Naive thymus-derived CD4-positive, alpha-beta T cell (primary cell): ENCODE measurements at places on chromosomes 1 and 21.
A peak's percentile ranks its signal among the peaks of the same experiment; 100 is the strongest.

GRCh38 chr1:173042806-173043205 is 7.9 kb downstream of the TNFSF18 start:
- DNase-seq = no peak

DNA sequence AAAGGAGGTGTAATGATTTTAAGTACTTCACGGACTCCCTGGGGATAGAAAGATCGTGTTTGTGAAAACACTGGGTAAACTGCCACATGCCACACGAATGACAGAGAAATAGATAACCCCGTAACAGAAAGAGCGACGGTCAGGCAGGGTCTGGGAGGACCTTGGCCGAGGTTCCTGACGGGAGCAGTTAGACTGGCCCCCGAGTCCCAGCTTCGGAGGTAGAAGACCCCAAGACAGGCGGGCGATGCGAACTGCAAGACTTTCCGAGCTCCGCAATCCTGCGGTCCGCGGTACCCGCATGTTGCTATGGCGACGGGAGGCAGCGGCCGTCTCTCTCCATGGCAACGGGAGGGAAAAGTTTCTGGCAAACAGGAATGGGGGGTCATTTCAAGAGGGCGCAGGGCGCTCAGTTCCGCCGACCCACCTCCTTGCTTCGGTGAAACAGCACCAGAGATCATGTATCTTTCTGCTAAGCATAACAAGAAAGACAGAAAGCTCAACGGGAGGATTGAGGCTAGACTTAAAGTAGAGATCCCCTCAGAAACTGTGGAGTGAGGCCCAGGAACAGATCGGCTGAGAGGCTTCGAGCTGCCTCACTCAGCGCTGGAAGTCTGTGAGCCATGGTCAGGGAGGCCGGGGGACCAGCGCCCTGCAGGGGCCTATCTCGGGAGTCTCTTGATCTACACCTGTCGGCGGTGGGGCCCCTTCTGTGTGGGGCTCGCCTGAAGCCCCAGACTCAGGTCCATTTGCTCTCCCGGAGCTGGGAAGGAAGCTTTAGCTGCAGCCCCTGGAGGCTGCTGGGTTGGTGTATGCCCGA is 685 bp upstream of the SYT6 start:
- DNase-seq = no peak

- no peak for DNase-seq
Observed at GRCh38 chr1:209375097-209375496, 208.4 kb upstream of the CAMK1G start.

- no peak for DNase-seq
Observed at GRCh38 chr1:116292929-116293725, 79.9 kb upstream of the ATP1A1 start.

DNA sequence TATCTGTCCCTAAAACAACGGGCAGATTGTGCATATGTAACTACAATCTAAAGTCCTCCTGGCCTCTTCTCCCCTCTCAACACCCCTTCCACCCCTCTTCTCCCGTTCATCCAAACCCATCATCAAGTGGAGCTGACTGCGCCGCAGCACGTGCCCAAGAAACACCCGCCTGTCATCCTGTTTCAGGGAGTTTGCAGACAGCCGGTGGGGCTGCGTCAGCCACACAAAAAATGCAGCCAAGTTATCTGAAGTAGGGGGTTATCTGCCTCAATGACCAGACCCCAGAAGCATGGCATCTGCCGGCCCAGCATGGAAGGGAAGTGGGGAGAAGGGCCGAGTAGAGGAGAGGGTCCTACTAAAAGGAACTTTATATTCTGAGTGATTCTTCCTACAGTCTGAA is 49.0 kb downstream of the GPR161 start:
- no peak for DNase-seq

DNA sequence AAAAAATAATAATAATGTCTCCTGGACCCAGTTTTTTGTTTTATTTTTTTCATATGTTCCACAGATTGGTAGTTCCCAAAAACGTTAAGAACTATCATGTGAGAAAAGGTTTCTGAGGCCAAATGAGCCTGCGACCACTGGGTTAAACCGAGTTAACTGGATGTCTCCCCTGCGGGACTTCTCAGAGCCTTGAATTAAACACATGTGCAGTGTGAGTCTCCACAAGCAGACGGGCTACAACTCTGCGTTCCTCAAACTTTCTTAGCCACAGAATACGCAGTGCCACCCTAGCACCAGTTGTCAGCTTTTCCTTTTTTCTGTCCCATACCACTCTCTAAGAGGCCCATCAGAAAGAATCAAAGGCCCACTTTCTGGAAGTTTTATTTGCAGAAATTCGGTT is 97.9 kb downstream of the LACTBL1 start:
- no peak for DNase-seq

DNA sequence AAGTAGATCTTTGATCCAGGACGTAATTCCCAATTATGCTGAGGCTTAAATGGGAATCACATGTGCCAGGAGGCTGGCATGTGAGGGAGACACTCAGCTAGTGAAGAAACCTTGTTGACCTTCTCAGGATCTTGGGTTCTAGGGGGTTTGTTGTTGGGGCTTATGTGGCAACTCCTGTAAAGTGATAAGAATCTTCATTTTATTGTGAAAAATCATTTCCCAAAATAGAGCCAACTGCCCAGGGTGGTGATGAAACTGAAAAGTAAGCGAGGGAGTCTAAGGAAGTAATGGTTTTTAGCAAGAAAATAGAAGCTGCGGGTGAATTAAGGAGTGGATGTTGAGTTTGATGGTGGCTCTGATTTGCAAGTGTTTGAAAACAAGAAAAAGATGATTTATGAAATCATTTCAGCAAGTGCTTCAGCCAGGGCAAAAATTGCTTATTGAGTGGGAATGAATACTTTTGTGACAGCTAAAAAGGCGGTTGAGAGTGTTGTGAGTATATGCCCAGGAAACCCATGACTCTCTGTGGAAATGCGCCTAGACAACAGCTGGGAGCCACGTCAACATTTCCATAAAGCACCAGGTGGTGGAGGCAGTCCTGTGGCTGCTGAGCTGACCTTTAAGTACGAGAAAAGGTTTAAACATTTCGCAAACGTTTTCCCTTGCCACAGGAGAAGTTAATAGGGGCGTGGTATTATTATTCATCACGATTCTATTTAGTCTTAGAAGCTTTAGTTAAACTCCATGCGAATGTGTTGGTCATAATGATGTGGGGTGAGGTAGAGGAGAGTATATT is 102.7 kb downstream of the HMGB4 start:
- no peak for DNase-seq

DNA sequence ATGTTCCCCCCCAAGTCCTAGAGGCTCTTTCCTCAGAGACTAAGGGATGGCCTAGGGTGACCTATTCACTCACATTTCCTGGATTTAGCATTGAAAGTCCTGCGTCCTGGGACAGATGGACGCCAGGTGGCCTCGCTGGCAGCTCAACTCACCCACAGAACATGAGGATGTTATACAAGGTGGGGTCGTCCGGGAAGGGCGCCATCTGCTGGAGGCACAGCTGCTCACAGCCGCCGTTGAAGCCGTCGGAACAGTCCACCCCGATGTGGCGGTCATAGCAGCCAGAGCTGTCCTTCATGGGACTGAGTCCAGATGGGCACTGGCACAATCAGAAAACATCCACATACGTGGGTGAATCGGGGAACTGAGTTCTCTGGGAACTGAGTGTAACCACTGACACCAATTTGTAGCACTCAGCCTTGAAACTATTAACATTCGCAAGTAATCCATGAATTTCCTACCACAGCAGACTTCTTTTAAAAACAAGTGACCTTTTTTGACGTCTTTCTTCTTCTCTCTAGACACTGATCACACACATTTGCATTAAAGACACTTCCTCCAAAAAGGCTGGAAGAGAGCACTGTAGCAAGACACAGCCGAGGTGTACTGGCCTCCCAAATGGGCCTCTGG is 215.4 kb downstream of the ASTN1 start:
- DNase-seq = no peak

GRCh38 chr21:46126309-46127238 is 28.7 kb downstream of the COL6A2 start:
- DNase-seq = no peak

DNA sequence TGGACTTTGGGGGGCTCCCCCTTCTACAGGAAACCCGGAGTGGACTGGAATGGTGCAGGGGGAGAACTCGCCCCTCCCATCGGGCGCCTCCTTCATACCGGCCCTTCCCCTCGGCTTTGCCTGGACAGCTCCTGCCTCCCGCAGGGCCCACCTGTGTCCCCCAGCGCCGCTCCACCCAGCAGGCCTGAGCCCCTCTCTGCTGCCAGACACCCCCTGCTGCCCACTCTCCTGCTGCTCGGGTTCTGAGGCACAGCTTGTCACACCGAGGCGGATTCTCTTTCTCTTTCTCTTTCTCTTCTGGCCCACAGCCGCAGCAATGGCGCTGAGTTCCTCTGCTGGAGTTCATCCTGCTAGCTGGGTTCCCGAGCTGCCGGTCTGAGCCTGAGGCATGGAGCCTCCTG is at the start of gene TNFRSF14:
Gene TNFRSF14, plus strand, starts transcription at position 95 of the 401 bp plus-strand sequence. Its CDS starts 294 bp downstream, at position 389.
- peak; percentile 78 for DNase-seq

DNA sequence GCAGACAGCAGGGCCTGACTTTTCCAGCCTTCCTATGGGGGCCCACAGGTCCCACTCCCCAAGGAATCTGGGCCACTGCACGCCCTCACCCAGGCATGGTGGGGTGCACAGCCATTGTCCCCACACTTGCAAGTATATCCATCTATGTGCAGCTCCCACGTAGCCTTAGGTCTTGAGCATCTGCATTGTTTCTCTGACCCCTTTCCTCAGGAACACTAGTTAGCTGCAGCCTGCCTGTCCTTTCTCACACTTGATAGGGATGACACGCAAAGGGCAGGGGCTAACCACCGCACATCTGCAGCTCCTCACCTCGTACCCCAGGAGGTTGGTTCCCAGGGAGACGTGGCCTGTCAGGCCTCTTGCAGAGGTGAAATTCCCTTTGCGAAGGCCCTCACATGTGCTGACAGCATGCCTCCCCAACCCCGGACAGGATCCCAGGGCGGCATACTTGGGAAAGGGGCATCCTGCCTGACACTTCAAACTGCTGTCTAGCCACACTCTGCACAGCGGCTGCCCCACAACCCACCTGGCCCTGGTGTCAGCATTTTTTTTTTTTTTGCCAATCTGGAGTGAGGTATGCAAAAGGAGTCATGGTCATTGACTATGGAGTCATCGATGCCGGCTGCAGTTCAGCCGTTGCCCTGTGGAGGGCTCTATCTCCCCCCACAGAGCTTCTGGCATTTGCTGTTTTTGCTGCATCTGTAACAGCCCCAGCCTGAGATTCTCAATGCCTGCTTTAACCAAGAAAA is 5.0 kb downstream of the JMJD4 start:
- no peak for DNase-seq

GRCh38 chr1:182686446-182686845 is 2.1 kb upstream of the RGS8 start:
- DNase-seq = no peak

DNA sequence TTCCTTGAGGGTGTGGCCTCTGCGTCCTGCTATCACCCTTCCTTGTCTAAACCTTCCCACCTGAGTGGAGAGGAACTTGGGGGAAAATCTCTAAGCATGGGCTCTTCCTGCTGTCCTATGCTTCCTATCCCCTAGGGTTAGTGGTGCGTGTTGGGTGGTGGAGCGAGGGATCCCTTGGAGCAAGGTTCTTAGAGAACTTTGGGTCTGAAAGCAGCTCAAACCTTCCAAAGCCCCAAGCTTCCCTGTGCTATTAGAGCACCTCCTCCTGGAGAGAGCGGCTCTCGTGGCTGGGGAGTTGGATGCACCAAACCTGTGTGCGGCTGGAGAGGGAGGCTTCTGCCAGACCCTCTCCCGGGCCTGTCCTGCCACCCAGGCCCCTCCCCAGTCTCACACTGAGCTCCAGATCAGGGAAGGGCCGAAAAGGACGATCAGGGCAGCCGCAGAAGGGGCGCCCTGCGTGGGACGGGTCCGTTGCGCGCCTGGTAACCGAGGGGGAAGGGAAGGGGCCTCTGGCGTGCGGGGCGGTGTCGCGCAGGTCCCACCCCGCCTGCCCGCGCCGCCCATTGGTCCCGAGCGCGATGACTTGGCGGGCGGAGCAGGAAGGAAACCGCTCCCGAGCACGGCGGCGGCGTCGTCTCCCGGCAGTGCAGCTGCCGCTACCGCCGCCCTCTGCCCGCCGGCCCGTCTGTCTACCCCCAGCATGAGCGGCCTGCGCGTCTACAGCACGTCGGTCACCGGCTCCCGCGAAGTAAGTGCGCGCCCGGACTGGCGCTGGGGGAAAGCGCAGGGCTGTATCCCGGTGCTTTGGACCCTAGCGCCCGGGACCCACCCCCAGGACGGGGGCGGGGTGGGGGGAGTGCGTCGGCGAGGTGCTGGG is at the start of gene SH3BGRL3:
Gene SH3BGRL3, plus strand, starts transcription at position 631 of the 877 bp plus-strand sequence. Its CDS starts 70 bp downstream, at position 701.
- peak; percentile 82 for DNase-seq
